ENCODE measurements at places on chromosomes 16 and 17.

- no peak for DNase-seq
Observed at GRCh38 chr16:18953547-18953946, 27.3 kb upstream of the SMG1 start.

DNA sequence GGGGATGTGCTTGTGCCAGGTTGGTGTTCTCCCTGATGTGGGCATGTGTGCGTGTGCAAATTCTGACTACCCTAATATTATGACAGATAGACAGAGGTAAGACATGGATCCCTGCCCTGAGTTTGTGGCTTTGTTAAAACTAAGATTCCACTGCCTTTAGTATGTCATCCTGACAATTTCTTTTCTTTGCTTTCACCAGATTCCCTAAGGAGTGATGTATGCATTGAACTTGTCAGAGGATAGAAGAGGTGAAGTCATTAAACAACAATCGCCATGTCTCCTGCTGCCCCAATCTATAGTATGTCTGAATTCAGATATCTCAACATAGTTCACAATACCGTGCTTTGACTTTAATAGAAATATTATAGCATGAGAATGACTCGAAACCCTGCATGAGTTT lies 137.1 kb upstream of the ELAC2 start:
- no peak for DNase-seq

GRCh38 chr17:46847204-46848191 lies 3.9 kb upstream of the WNT9B start:
- no peak for DNase-seq

- no peak for DNase-seq
Observed at GRCh38 chr17:41251261-41251660, 1.8 kb downstream of the KRTAP9-4 start.

DNA sequence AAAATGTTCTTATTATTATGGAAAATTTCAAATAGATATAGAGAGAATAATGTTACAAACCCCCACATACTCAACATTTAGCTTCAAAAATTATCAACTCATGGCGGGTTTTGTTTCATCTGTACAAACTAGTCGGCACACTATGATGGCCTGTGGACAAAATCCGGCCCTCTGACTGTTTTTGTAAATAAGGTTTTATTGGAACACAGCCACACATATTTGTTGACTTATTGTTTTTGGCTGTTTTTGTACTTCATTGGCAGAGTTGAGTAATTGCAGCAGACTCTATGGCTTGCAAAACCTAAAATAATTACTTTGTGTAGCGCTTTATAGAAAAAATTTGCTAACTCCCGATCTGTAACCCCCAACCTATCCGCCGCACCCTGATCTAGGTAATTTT lies 41.4 kb upstream of the CLEC18A start:
- no peak for DNase-seq

DNA sequence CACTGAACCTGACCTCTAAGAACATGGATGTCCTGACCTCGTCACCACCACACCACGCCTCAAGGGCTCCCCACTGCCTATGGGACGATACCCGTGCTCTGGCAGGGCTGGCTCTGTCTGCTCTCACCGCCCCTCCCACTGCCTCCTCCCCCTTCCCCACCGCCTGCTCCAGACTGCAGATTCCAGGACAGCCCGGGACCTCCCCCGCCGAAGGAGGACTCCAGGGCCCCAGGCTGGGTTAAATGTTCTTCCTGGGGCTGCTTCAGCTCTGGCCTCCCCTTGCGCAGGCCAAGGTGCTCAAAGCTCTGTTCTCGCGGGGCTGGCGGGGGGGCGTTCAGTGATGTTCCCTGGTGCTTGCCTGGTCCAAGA lies 3.1 kb downstream of the NPW start:
- DNase-seq: no peak

- DNase-seq: peak; percentile 78
Observed at GRCh38 chr17:45413498-45413923, 19.2 kb downstream of the ARHGAP27 start.

DNA sequence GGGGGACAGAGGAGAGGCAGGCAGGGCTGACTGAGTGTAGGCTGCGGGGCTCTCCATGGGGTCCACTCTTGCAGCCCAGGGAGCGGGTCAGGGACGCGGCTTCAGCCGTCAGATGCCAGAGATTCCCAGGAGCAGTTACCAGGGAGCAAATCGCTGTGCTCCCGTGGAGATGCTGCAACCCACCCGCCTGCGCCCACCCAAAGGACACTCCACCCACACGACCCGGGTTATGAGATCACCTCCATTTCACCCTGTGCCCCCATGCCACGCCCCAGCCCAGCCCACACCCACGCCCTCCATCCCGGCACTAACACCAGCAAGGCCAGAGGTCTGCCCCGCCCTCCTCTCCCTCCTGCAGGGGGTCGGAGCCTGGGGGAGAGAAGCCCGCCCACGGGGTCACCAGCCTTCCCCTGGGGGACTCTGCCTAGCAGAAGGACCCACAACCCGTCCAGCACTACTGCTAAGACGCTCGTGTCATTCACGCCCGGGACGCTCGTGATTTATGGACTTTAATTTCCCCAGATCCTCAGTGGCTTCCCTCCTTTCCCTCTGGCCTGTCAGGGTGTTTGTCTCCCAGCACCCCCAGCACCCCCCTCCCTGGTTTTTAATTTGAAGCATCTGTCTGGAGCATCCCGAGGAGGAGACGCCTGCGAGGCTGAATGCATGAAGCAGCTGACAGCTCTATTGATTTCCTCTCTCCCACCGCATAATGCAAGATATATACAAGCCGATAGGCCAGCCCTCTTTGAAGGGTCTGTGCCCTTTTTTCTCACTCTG lies 6.7 kb upstream of the RPL38 start:
- DNase-seq: no peak

GRCh38 chr16:13923703-13924298 lies 3.8 kb downstream of the ERCC4 start:
- peak; percentile 36 for DNase-seq

GRCh38 chr17:34153991-34154390 lies 101.1 kb upstream of the CCL2 start:
- no peak for DNase-seq

DNA sequence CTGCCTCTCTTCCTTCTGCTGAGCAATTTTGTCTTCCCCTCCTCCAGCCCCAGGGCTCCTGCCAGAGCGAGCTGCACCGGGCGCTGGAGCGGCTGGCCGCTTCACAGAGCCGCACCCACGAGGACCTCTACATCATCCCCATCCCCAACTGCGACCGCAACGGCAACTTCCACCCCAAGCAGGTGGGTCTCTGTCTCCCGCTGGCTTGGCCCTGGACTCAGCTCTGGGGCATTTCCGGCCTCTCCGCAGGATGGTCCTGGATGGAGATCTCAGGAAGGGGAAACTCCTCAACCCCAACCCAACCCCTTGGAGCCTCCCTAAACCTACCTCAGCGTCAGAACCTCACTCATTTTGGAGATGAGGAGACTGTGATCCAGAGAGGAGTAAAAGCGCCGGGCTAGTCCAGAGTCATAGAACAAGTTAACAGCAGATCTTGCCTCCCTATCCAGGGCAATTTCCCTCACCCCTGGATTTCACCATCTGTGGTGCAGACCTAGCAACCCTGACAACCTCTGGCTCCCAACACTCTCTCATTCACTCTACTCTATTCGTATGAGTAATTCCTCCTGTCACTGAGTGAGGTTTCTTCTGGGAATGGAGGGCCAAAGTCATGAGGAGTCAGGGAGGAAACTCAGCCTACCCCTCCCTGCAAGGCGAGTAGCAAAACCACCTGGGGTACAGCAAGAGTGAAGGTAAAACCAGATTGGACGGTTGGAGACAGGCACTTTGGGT lies 10.8 kb downstream of the IGFBP4 start:
- DNase-seq: no peak

GRCh38 chr17:65154770-65155589 lies 17.8 kb downstream of the RGS9 start:
- DNase-seq: peak; percentile 41

DNA sequence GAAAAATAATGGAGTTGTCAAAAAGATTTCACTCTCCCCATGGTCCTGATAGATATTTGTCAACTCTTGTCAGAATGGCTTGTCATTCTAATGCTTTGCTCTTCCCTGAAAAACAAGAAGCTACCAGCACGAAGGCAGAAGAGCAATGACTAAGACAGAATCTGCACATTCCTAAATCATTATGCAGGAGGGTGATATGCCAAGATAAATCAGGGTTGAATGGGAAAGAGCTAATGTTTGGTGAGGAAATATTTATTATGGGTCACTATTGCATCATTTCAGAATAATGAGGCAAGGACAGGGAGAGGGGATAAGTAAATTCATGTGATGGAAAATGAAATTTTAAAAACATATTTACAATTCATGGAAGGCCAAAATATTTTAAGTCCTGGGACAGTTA lies 297.5 kb upstream of the XYLT1 start:
- DNase-seq: no peak

DNA sequence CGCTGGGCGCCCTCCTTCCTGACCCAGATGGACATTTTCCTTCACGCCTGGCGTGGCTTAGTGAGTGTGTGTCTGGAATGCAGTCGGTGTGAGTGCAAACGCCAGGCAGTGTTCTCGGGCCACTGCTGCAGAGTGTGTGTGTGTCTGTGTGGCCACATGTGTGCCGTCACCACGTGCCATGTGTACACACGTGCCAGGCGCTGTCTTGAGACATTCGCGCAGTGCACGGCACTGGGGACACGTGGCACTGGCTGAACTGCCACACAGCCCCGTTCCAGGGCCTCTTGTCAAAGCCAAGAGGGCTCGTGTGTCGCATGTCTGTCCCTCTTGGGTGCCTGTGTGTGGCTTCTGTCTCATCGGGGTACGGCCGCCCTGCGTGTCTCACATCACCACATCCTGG lies 28.8 kb downstream of the MAPK8IP3 start:
- no peak for DNase-seq

All from germinal center (tissue), 1 donor.